Activated T-helper 1 cell treated with anti-CD3 and anti-CD28 coated beads, Interleukin-2, amount 50 U/mL, for 16 hours (primary cell): ENCODE measurements at places on chromosomes 12 and 14.

GRCh38 chr12:78002878-78003277 lies 172.2 kb downstream of the NAV3 start:
- no peak for DNase-seq

- DNase-seq: no peak
These were observed 106.2 kb upstream of the RPH3A start for GRCh38 chr12:112685321-112685720.

GRCh38 chr12:42686514-42687172 lies 97.1 kb upstream of the PRICKLE1 start:
- DNase-seq: no peak

DNA sequence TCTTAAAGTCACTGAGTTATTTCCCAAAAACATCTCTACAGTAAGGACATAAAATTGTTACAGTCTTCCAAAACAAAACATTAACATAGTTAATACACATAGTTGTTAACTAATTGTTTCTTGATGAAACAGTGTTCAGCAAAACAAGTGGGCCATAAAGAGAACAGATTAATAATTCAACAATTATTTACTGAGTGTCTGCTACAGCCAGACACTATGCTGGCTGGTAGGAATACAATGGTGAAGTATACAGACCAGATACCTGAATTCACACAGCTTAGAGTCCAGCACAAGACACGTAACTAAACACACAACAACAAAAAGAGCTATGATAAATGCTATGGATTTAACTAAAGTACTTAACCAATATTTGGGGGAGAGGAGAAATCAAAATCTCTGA lies 47.0 kb downstream of the PPP1R12A start:
- DNase-seq: no peak

GRCh38 chr12:51973560-51973959 lies 22.1 kb downstream of the ACVR1B start:
- DNase-seq: no peak

DNA sequence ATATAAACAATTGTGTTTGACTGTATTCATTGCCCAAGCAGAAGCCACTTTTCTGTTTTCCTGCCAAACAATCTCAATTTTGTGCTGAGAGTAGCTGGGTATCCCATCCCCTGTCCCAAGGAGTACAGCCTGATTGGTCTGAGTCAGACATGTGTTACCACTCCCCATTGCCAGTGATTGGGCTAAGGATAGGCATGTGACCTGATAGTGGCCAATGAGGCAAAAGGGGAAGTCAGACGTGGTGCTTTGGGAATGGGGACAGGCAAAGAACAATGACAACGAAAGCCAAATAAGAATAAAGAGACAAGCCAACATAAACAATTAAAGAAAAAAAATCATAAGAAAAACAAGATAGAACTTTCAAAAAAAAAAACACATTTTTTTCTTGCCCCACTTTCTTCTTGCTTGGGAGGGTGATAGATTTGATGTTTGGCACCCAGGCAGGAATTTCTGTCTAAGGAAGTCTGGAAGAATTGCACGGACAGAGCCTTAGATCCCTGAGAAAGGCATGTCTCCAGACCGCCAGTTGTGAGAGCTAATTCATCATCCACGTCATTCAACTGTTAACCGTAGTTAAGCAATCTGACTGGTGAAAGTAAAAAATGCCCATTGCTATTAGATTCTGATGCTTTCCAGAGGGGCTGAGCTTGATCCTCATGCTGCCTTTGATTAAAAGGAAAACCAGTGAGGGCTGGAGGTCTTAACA lies 626.6 kb upstream of the TMEM132C start:
- no peak for DNase-seq

GRCh38 chr12:28099871-28100270 lies 90.4 kb upstream of the CCDC91 start:
- DNase-seq: no peak

- no peak for DNase-seq
These were observed 1.4 kb upstream of the DNAJC14 start for GRCh38 chr12:55830601-55831446.

DNA sequence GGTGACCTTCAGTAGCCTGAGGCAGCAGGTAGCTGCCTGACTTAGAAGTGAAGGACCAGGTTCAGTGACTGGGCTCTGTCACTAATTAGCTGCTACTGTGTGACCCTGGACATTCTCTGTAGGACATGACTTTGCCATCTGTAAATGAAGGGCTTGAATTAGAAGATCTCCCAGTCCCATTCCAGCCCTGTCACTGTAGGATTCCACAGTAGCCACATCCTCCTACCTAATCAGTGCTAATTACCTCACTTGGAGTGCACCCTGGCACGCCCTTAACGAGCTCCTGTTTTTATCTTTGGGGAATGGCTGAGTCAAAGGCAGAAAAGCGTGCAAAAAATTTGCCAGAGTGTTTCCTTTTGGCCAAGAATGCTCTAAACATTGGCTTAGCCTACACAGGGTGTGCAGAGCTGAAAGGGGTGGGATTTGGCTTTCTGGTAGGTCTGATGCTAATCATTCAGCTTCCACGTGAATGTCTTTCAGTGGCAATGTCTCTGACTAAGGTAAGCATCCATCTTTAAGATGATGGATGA lies 6.8 kb downstream of the NTF3 start:
- no peak for DNase-seq
